Panc1 (cell line): ENCODE measurements at places on chromosomes 5 and 9. TPM values are rescaled to one million over a fixed set of nuclear protein-coding genes. Genes with fewer than 3 reads are reported as not detected.

Gene PCDHGB4
- 0.21 TPM for total RNA-seq

Gene CDK7
- total RNA-seq: 44.4 TPM

Gene STOM
- total RNA-seq: 81.2 TPM

Gene SQSTM1
- total RNA-seq: 985 TPM

Gene KCNMB1
- total RNA-seq: not detected
